ENCODE measurements at places on chromosomes 7 and 10.

- no peak for DNase-seq
Observed at GRCh38 chr7:159049266-159050025, 95.2 kb downstream of the VIPR2 start.

GRCh38 chr10:6892864-6893263, 312.8 kb upstream of the PRKCQ start:
- no peak for DNase-seq

DNA sequence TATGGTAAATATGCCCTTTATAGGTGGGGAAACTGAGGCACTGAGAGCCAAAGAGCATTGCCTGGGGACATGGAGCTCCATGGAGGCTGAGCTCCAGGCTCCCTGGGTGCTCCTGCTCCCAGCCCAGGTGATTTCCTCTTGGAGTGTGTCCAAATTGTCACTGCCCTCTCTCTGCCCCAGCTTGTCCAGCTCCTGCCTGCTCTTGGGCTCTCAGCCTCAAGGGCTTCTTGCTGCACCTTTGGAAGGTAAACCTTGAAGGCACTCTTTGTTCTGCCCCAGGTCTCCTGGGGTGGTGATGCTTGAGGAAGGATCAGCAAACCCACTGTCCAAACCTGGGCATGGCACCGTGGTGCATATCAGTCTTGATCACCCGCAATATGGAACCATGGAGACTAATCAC, 166.1 kb downstream of the RPS24 start:
- DNase-seq = no peak

GRCh38 chr10:97718659-97719142, 5.2 kb downstream of the MARVELD1 start:
- no peak for DNase-seq

GRCh38 chr7:85262891-85263290, 76.0 kb upstream of the SEMA3D start:
- no peak for DNase-seq

DNA sequence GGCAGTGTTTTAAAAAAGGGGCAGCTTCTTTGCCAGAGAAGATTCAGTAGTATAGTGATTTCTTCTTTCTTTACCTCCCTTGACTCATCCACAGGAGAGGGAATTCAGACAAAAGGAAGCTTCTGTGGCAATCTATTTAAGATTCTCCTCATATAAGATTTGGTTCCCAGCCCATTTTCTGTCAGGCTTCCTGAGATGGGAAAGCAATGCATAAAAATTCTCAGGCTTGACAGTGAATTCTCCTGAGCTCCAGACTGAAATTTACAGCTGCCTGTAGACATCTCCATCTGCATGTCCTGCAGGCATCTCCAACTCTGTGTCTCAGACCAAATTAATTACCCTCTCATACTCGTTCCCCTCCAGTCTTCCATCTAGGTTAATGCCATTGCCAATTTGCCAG, 72.8 kb downstream of the TSPAN12 start:
- DNase-seq = no peak

DNA sequence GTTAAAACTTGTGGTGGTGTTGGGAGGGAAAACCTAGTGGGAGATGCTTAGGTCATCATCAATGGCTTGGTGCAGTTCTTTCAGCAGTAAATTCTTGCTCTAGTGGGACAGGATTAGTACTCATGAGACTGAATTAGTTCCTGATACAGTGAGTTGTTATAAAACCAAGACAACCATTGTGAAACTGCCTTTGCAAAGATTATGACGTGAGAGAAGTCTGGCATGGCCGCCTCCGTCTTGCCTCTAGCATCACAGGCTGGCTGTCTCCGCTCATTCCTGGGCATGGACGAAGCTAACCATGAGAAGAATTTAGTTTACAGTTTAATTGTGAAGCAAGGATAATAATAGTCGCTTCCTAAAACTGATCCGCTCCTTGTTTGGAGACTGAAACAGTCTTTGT, 186.4 kb downstream of the KIF20B start:
- no peak for DNase-seq

DNA sequence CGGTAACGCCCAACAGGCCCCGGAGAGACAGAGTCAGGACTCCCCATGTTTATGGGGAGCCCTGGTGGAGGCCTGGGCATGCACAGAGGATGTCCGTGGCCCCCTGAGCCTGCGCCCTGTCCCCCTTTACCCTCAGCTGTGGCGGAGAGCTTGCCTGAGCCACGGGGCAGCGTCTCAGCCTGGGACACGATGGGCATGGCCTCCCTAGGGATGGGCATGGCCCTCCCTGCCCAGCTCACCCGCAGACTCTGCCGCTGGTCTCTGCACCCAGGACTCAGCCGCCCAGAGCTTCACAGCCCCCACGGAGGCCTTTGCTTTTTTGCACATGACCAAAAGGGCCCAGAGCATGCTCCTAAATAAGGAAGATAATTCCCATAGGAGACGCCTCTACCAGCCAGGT, 394.2 kb downstream of the PTPRN2 start:
- no peak for DNase-seq

DNA sequence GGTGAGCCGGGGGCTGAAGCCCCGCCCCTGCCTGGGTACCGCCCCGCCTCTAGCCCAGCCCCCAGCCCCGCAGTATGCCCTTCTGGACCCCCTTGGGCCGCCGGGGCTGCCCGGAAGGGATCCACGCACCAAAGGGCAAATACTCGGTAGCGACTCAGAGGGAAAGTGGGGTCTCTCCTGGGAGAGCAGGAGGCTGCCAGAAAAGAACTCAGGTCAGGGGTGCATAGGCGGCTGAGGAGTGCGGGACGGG, 796 bp downstream of the FBXL15 start:
- DNase-seq = no peak

GRCh38 chr10:19204246-19204917, 155.8 kb downstream of the MALRD1 start:
- DNase-seq = no peak

GRCh38 chr10:54666192-54666591, 134.8 kb downstream of the PCDH15 start:
- DNase-seq = no peak

DNA sequence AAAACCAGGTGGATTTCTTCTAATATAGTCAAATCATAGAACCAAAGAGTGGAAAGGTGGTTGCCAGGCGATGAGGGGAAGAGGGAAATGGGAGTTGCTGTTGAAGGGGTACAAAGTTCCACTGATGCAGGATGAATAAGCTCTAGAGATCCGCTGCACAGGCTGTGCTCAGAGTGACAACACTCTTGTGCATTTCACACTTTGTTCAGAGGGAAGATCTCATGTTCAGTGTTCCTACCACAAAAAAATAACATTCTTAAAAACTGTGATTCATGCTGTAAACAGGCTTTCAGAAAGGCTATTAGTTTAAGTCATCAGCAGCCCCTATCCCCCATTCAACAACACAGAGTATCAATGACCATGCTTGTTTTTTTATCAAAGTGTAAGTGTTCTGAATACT, 213.8 kb downstream of the COBL start:
- no peak for DNase-seq

- DNase-seq = no peak
Observed at GRCh38 chr10:3393958-3394357, 221.4 kb upstream of the PITRM1 start.

- DNase-seq = no peak
Observed at GRCh38 chr7:139396323-139396951, 36.7 kb downstream of the LUC7L2 start.

DNA sequence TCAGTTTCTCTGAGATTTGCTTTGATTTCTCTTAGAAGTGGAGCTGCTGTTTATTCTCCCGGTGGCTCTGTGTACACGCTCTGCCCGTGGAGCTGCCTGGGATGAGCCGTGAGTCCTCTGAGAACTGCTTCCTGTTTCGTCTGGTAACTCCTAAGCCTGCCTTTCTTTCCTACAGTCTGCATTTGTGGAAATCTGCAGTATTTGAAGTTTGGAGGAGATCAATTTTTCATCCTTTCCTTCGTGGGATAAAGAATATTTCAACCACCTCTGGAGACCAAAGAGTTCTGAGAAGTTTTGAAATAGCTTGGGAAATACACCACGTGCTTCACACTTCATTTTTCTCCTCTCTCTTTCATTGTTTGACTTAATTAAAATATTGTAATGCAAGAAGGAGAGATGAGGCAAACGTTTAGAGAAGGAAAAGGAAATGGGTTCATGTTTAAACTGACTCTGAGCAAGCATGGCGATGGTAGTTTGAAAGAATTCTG, 311.9 kb downstream of the LRMDA start:
- DNase-seq = no peak

DNA sequence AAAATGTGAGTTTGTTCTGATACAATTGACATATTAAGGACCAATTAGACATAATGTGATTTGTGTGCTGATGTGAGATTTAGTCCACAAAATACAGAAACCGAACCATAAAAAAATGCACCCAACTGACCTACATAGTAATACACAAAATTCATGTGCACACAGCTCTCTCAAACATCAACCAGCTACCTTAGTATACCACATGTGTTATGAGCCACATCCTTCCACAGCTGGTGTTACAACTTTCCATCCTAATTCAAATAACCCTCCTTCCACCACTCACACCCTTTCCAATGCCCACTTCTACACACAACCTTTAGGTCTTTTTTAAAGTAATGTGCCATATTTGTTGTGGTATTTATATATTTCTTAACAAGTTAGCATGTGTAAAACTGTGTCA, 31.7 kb upstream of the C7orf33 start:
- DNase-seq = no peak

- no peak for DNase-seq
Observed at GRCh38 chr7:90345595-90346335, 751 bp upstream of the GTPBP10 start.

DNA sequence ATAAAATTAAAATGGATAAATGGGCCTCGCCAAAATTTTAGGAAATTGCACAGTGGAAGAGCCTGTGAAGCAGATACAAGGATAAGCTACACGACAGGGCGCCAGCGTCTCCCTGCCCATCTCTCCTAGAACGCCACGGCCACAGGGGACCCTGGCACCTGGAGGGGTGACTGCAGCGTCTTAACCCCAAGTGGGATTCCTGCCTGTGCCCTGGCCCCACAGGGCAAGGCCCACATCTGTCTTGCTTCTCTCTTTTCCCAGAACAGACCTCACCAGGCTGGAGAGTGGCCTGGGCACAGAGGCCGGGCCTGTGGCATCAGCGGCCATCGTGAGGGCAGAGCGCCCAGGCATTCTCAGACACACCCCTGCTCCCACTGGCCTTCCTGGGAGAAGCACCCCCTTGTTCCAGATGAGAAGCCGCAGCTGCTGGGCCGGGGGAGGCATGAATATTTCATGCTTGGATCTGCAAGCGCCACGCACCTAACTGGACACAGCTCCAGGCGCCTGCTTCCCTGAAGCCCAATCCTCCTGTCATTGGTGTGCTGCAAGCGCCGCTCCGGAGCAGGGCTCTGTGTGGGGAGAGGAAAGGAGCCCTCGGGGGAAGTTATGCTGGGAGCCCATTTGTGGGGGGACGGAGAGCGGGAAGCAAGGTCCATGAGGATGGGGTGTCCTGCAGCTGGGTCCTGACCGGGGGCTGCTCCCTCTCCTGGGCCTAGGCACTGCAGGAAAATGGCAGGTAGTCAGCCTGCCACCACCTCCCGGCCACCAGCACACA, 153.5 kb downstream of the ELFN1 start:
- DNase-seq = no peak

GRCh38 chr10:78327778-78328591, 294.3 kb downstream of the RPS24 start:
- no peak for DNase-seq

- DNase-seq = no peak
Observed at GRCh38 chr7:25521236-25521635, 292.9 kb upstream of the NPVF start.

DNA sequence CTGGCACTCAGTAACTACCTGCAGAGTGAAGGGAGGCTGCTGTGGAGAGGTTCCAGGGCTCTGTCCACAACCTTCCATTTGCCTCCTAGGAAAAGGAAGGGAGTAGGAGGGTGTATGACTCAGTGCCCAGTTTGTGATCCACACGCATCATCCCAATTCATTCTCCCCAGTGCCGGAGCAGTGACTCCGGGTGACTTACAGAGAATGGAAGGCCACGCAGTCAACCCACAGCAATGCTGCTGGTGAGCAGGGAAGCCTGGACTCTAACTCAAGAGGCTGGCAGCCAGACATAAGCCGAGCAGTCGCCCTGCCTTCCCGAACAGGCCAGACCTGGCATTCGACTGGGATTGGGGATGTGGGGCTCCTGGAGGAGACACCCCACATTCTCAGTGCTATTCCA, 139.9 kb downstream of the SH3PXD2A start:
- no peak for DNase-seq

GRCh38 chr7:1709900-1710299, 39.8 kb downstream of the ELFN1 start:
- no peak for DNase-seq

DNA sequence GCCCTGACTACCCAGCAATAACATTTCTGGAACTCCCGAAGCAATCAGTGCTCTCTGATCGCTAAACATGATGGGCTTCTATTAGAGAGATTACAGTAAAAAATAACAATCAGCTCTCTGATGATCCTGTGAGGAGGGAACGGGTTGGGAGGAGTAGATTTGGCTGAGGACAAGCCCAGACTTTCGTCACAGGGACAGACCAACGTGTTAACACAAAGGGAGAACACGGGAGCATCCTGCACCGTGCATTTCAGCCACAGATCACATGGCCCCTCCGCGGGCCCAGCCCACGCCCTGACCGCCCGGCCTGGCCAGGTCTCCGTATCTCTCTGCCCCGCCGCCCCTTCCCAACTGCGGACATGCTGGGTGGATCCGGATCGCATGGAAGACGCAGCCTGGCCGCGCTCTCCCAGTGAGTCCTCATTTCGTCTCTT, 95.0 kb upstream of the AGBL3 start:
- no peak for DNase-seq

- DNase-seq = no peak
Observed at GRCh38 chr10:4241724-4242345, 456.8 kb upstream of the KLF6 start.

GRCh38 chr10:113999531-113999930, 44.1 kb upstream of the ADRB1 start:
- no peak for DNase-seq

GRCh38 chr10:131312478-131312836, 936 bp upstream of the TCERG1L start:
- no peak for DNase-seq

- no peak for DNase-seq
Observed at GRCh38 chr7:38181111-38181510, 3.1 kb downstream of the STARD3NL start.

DNA sequence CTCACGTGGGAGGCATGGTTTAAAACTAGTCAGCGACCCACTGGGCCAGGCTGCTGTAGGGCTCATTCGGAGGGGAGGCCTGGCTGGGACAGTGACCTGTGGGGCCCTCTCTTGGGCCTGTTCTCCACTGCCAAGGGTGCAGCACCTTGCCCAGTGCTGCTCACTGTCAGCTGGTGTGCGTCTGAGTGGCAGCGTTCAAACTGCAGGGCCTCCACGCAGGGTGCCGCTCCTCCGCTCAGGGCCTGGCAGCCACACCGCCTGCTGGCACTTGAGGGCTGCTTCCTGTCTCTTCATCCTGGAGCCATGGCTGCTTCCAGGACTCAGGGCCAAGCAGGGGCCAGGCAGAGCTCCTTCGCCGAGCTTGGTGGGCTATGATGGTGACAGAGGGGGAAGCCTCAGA, 18.3 kb downstream of the ADAMTS14 start:
- no peak for DNase-seq

GRCh38 chr7:80078159-80078731, 56.4 kb upstream of the GNAI1 start:
- no peak for DNase-seq

- DNase-seq = no peak
Observed at GRCh38 chr7:6482743-6483119, 35.0 kb upstream of the DAGLB start.
